GM12891 (cell line): ENCODE measurements at places on chromosomes 5 and 9.

- DNase-seq, result no peak
Observed at GRCh38 chr5:156526081-156526925, 199.3 kb downstream of the SGCD start.

DNA sequence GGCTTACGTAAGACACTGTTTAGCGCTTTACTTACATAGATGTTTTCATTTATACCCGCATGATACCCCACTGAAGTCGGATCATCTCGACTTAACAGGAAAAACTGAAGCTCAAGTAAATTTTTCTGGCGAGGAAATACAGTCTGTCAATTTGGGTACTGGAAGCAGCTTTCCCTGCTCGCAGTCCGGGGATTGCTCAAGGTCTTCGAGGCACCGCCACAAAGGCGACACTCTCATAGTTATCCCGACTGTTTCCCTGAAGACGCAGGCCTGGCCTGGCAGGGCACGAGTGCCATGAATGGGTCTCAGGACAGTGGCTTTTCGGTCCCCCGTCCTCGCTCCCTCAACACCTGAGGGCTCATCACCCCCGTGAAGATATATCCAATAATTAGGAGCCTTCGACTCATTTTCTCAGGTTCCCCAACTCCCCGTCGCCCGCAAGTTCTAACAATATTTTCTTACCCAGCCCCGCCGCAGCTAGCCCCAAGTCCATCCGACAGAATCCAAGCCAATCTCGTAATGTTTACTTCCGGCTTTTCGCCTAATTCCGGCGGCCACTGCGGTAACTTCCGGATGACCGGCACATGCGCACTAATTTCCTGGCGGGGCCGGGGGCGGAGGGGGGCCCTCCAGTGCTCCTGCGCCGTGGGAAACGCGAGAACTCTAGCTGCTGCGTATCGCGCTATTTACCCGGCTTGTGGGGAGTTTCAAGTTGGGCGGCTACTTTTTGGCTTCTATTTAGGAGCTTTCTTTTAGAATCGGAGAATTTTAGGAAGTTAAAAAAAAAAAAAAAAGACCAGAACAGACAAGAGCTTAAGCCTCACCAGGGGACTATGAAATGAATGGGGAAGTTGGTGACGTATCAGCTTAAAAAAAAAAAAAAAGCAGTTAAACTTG lies at the start of gene SLU7:
SLU7 (minus strand) TSS at position 521 of the 897 bp plus-strand sequence. CDS start 3,787 bp downstream, outside the sequence.
- DNase-seq, result peak; percentile 65

GRCh38 chr9:32877639-32878217 lies 94.4 kb downstream of the TMEM215 start:
- DNase-seq, result no peak

DNA sequence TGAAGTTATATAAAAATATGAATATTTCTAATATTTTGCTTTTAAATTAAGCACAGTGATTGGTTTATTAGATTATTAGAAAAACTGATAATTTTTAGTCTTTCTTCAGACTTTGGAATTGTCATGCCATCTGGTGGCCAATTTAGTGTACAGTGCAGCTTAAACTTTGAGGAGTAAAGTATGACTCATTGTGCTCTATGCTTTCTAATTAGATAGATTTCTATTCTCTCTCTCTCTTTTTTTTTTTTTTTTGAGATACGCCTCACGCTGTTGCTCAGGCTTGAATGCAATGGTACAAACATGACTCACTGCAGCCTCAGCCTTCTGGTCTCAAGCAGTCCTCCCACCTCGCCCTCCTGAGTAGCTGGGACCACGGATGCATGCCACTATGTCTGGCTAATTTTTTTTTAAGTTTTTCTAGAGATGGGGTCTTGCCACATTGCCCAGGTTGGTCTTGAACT lies 42.1 kb upstream of the GPR21 start:
- peak; percentile 12 for DNase-seq

DNA sequence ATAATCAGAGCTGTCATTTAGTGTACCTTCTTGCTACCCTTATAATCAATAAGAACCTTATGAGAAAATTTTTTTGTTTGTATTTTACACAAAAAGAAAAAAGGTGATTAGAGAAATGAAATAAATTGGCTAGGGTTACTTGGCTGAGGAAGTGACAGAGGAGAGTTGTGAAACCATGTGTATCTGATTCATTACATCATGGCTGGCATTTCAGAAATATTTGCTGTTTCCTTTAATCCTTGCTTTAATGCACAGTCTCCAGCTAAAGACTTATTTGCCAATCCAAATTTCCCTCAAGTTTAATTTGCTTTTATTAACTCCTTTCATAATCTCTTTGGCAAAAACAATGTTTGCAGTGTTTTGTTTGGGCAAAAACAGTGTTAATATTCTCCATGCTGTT lies 543.1 kb downstream of the KIF4B start:
- DNase-seq, result no peak

- no peak for DNase-seq
Observed at GRCh38 chr9:70588381-70588780, 173.9 kb upstream of the KLF9 start.

DNA sequence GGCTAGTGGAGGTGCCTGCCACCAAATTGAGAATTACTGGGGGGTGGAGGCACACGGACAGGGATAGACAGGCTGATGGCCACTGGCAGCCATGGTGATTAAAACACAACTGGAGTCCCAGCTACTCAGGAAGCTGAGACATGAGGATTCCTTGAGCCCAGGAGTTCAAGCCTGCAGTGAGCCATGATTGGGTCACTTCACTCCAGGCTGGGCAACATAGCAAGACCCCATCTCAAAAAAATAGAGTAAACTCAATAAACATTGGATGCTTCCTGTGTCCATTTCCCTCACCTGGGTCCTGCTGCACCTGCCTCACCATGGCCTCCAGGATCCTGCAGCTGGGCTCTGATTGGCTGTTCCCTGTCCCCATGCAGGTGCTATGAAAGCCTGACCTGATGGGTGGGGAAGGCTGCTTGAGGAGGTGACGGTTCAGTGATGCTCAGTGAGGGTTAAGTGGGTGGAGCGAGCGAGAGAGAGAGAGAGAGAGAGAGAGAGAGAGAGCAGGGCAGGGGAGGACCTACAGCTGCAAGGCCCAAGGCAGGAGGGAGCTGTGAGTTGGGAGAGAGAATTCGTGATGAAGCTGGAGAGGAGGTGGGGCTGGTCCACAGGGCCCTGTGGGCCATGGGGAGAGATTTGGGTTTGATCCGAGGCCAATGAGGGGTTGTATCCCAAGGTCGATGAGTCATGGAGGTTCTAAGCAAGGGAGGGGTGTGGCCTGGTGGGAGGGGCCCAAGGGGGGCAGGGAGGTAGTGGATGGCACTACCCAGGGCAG lies 36.7 kb upstream of the FUBP3 start:
- DNase-seq, result no peak

DNA sequence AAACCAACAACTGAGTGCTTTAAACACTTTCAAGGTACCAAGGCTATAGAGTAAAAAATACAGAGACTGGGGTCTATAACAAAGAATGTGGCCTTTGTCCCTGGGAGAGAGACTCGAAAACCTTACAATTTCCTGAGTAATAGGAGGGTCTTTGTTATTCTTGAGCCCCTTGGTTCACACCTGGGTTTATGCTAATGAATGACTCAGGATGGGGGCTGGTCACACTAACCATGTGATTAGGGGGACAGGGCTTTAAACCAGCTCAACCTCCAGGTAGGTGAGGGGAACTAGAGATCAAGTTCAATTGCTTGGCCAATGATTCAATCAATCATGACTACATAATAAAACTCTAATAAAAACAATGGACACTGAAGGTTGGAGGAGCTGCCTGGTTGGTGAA lies 50.2 kb downstream of the PLPP1 start:
- no peak for DNase-seq

DNA sequence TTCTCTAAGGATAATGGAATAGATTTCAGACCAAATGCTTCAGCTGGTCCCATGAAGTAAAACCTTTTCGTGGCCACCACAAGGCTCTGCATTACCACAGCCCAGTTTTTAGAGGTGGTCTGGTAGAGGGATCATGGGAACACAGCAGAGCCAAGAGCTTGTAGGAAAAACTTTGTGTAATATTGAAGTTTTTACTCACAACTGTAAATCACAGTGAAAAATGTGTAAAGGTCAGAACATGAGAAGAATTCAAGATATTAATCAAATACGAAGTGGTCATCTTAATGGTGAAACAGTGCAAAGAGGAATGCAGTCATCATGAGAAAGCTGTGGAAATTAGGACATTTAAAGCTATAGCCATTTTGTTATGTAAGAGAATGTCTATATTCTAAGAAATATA lies 197.5 kb downstream of the NPR3 start:
- DNase-seq, result no peak
